ENCODE measurements at places on chromosomes 7 and 10.

- no peak for DNase-seq
Observed at GRCh38 chr10:311901-312665, 176.8 kb downstream of the ZMYND11 start.

DNA sequence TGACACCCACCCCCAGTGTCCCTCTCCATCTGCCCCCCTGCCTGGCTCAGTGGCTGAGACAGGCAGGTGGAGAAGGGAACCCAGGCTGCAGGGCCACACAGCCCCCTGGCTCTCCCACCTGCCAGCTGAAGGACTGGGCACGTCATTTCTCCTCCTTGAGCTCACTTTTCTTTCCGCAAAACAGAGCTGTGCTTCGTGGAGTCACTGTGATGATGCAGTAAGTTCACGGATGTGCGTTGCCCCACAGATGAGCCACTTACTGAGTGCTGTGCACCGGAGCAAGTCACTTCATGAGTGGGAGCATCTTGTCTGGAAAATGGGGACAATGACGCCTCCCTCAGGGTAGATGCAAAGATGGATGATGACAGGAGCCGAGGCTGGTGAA is 2.7 kb downstream of the OPN4 start:
- no peak for DNase-seq

DNA sequence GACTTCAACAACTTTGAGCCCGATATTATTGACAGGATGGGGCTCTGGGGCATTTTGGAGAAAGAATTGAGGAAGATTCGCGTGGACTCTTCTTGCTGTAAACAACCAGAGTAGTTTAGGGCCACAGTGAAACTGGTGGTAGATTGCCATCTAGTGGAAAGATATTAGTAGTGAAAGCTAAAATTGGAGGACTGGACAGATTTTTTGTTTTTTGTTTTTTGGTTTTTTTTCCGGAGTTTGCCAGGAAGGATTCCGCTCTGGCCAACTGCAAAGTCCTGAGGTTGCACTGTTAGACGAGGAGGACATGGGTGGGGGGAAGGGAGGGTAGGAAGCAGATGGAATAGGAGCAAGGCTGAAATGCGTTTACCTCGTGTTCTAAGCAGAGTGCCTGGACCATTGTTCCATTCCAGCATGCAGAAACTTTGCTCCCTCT is 11.7 kb downstream of the NOBOX start:
- DNase-seq, result no peak

GRCh38 chr10:49268185-49268584 is 30.8 kb upstream of the C10orf71 start:
- no peak for DNase-seq

DNA sequence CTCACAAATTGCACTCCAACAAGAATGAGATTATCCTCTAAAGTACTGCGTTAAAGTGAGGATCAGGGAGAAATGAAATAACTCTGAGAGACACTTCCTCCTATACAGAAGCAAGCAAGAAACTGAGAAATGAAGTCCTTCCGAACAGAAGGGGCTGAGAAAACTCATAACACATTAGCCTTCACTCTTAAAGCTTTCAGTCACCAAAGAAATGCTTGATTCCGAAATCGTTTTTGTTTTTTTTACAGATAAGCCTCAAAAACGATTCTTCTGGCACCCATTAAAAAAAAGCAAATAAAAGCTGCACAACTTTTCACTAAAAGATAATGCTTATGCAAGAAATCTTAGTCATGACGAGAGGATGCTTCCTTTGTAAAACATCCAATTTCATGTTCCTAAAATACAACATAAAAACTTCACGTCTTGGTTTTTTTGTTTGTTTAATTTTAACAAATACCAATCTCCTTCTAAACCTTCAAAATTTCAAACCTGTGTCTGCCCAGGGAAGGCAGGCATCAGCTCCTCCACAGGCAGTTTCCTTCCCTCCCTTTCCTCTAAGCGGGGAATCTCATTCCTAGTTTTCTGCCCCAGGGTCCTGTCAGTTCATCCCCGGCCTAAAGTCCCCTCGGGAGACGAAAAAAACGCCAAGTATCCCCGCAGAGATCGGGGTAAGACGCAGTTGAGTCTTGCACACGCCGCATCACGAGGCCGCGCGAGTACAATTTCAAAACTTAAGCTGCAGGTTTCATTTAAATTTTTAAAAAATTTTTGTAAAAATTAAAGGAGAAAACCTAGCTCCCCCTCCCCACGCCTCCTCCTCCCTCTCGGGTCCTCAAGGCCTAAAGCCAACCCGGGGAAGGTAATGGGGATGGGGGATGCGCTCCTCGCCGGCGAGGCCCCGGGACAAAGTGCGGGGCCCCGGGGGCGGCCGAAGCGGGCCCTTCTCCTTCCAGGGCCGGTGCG is 1.1 kb downstream of the BAZ1B start:
- no peak for DNase-seq

DNA sequence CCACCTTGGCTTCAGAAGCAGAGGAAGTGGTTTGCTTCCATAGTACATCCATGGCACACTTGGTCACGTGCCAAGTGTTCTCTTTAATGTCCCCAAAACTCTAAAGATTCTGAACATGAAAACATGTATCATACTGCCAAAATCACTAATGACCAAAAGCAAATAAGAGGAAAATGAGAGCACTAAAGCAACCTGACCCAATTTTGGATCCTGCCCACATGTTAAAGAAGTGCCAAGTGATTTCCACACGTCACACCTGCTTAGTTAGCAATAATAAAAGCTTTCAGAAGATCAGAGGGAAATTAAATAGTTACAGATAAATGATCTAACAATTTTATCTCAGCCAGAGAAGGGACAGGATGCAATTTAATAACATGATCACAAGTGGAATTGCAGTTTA is 1170.0 kb downstream of the XPNPEP1 start:
- no peak for DNase-seq

GRCh38 chr10:122044045-122044661 is 55.2 kb downstream of the TACC2 start:
- DNase-seq, result no peak

DNA sequence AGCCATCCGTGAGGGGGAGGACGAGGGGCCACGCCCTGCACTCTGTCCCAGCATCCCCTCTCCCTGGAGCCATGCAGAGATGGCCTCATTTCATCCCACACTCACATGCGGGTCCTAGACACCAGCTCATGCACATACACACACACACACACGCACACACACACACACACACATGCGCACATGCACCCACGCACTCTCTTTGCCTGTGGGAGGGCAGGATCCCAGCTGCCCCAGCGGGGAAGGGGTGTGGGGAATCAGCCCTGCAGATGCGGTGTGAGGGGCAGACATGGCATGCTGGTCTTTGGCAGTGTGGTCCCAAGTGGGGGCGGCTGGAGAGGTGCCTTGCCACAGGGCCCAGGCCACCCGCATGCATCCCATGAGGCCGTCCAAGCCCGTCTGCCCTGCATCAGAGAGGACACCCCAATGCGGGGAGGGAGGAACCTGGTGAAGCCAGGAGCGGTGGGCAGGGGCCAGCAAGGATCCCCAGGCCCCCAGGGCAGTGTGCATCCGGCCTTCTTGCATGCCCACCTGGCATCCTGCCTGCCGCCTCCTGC is 68.1 kb downstream of the LHPP start:
- no peak for DNase-seq

DNA sequence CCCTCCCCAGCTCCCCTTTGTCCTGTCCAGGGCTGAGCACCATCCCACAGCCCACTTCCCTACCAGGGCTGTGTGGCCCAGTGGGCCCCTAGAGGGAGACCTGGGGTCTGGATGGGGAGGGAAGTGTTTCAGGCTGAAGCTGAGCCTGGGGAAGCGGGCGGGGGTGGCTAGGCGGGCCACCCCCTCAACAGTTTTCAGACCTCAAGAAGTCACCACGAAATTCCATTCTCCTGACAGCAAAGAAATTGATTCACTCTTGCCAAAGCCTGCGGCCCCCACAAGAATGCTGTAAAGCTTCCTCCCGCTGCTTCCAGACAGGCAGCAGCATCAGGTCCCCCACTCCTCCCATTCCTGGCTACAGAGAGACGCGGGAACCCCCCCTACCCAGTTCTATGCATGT is 2.5 kb upstream of the LFNG start:
- no peak for DNase-seq

DNA sequence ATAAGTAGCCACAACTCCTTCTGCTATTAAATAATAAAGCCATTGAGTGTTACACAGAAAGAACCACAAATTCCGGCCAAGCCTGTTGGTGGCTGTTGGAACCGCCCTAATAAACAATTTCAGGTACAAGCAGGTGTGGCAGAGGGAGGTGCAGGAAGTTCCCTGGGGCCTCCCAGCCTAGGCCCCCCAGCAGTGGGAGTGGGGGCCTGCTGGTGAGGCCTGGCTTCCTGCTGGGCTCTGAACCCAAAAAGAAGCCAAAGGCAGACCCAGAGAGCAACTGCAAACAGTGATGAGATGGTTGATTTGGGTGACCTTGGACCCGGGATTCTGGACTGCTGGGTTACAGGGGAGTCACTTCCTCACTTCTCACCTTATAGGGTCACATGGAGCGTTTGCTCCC is 21.0 kb upstream of the LMTK2 start:
- no peak for DNase-seq

GRCh38 chr10:20890009-20890408 is 7.1 kb downstream of the NEBL start:
- no peak for DNase-seq

- DNase-seq, result no peak
Observed at GRCh38 chr7:18330548-18330947, 165.0 kb upstream of the HDAC9 start.

GRCh38 chr10:33559105-33559504 is 224.6 kb upstream of the NRP1 start:
- DNase-seq, result no peak

DNA sequence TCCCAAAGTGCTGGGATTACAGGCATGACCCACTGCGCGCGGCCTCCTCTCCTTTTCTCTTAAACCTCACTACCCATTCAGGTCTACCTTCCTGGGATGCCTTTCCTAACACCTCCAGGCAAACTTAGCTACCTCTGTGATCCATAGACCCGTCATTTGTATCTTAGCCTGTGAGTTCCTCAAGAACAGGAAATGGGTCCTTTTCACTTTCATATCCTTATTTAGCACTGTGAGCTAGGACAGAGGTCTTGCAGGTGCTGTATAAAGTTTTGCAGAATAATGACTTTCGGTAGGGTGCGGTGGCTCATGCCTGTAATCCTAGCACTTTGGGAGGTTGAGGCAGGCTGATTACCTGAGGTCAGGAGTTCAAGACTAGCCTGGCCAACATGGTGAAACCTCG is 215.7 kb downstream of the RELN start:
- no peak for DNase-seq

GRCh38 chr7:16773884-16774283 is 20.3 kb downstream of the TSPAN13 start:
- DNase-seq, result no peak

DNA sequence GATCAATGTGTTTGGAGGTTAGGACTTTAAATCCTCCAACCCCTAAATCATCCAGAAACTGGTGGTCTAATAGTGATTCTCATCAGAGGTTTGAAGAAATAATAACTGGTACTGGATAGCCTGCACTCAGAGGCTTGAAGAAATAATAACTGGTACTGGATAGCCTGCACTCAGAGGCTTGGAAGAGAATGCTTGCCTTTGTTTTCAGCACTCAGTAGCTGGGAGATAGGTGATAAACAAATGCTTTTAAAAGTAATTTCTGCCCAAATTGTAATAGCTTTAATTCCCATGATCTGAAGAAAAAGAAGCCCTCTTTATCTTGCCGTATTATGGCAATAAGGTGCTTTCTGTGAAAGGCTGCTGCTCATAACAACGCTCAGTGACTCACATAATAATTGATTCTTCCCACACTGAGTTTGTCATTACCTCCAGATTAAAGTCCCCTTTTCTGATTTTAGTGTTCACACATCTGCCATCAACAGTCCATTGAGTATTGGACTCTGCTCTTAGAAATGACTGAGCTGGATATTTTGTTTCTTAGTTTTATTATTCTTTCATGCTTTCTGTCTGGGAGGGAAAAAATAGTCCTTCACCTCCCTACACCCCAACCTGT is 112.3 kb upstream of the PHYHIPL start:
- DNase-seq, result no peak

GRCh38 chr7:18496341-18496700 is 772 bp downstream of the HDAC9 start:
- DNase-seq, result no peak

DNA sequence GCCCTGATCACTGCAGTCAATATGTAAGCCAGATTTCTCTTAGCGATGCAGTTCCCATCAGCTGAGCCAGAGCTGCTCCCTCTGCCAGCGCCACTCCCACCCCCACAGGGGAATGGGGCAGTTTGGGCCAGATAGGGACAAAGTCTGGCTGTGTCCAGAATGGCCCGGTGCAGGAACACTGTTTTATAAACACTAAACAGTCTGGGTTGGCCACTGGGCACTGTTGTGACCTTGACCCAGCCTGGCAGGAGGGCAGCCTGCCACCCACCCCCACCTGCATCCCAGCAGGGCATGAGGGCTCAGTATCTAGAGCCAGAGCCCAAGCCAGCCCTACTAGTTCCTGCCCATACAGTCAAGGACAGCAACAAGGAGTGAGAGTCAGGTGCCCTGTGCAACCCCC is 1.3 kb downstream of the OGDHL start:
- no peak for DNase-seq

DNA sequence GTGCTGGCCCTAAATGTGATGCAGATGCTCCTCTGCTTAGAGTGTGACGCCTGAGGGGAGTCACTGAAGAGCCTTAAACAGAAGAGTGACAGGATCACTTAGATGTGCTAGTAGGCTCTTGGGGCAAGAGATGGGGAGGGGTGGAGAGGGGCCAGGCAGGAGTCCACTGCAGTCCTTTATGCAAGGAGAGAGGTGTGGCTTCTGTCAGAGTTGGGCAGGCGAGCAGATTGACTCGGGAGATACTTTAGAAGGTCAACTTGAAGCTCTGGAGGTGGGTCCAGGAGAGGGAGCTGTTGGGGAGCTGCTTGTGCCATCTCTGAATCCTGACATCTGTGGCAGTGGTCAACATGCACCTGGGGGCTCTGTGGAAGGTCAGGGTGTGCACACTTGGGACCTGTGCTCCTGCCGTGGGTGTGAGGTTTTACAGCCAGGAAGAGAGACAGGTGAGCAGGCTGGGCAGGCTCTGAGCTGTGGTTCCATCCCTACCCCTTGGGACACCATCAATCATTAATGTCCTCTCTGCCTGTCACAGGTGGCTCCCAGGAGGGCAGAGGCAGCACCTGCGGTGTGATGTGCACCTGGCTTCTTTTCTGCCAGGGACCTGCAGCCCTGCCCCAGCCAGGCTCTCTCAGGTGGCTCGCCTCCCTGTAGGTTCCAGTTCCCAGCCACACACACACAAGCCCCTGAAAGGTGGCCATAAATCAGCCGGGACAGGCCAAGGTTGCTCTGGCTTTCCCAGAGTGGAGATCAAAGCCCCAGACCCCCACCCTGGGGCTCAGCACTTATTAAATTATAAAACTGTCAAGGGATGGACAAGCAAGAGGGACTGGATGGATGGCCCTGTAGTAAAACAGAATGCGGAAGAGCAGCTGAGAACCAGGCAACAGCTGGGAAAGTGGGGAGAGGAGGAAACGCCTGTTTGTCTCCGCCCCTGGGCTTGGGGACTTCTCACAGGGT is 14.0 kb downstream of the NEURL1 start:
- no peak for DNase-seq

- DNase-seq, result no peak
Observed at GRCh38 chr7:100061518-100062193, 12.1 kb downstream of the ZSCAN21 start.

- no peak for DNase-seq
Observed at GRCh38 chr10:48274636-48275035, at the start of gene FRMPD2. TSS of gene FRMPD2 (minus strand) at chr10:48274696. CDS start at chr10:48274567, 129 bp downstream.
